Adrenal gland (tissue), 19 donors: ENCODE measurements at places on chromosomes 3 and 15.
A peak's percentile ranks its signal among the peaks of the same experiment; 100 is the strongest.

DNA sequence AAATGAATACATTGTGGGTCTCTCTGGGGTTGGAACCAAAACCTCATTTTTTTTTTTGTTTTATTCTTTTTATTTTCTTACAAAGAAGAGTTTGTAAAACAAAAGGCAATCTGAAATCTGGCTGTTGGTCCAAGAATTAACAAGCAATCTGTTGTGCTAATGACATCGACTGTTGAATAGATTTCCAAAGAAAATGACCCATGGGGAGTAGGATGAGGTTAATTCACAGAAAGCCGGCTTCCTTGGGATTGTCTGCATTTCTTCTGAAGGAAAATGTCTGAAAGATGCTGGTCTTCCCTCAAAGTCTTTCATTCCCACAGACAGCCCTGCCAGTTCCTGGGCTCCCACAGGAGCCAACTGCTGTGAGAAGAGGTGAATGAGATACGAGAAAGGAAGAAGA is 92.9 kb downstream of the LRRC3B start:
- DNase-seq: no peak

- no peak for DNase-seq
Observed at GRCh38 chr3:115960799-115961198, 337.5 kb downstream of the GAP43 start.

DNA sequence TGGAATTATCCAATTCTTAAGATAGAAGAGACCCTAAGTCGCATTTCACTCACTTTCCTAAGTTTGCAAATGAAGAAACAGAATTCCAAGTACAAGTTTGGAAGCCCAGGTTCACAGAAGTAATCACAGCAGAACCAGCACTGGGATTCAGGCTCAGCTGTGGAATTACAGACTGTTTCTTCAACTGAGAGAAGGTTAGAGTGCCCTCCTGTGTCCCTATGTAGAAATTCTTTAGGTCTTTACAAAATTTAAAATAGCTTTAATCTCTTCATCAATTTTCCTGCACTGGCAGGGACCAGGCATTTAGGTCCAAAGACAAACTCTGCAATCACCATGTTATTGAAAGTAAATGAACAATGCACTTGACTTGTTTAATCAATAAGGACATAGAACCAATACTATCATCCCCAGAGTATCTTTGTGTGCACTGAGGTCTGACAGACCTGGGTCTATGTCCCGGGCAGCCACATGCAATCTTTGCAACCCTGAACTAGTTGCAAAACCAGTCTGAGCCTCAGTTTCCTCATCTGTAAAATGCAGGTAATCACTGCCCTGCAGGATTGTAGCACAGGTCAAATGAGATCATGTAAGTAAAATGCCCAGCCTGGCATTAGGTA is 96.3 kb upstream of the ZBED2 start:
- no peak for DNase-seq

- DNase-seq: no peak
Observed at GRCh38 chr3:168068346-168068745, 27.4 kb downstream of the GOLIM4 start.

DNA sequence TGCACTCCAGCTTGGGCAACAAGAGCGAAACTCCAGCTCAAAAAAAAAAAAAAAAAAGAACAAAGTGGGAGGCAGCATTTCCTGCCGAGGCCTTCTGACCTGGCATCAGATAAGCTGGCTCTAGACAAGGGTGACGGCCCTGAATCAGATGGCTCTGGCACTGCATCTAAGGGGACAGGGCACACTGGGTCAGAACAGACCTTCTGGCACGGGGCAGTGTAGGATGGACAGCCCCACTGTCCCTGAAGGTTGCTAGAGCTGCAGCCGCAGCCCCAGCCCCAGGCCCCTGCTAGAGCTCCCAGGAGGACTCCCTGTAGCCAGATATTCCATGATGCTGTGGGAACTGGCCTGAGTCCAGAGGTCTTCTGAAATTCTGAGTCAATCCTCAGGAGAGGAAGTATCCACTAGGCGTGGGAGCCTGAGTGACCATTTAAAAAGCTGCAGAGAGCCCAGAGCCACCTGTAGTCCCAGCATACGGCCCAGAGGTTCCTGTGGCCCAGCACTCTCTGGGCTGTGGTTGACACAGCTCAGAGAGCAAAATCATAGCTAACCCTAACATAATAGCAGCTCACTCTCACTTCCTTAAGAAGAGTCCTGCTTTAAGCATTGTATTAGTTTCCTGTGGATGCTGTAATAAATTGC is 69.2 kb upstream of the MFGE8 start:
- DNase-seq: peak; percentile 82

DNA sequence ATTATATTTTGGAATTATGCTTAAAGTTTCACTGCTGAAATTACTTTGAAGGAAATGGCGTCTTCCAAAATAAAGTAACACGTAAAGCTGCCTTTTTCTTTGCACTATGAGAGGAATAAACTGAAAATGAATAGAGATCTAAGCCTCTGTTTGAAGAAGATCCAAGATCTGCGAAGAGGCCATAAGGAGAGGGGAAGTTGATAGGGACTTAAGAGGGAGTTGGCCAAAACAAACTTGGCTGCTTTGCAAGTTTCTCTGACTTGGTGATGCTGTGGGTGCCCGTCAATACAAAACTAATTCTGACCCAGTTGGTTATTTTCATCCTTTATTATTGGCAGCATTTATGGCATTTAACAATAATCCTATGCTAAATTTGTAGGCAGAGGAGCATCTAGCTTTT is 190.2 kb upstream of the GBE1 start:
- no peak for DNase-seq

GRCh38 chr3:49019941-49020329 is 1.6 kb upstream of the DALRD3 start:
- no peak for DNase-seq

DNA sequence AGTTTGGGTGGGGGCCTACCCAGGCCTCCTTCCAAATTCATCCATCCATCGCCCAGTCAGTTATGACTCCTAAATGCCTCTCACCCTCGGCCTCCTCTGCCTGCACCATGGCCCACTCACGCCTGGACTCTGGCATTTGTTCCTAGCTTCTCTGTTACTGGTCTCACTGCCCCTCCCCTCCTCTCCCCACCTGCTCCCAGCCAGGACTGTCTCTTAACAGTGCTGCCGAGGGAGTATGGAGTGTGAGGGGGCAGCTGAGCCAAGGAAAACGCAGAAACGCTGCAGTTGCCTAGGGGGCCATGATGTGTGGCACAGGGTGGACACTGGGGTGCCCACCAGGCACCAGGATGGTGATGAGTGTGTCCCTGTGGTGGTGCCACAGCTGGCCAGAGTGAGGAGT is 3.1 kb downstream of the RCCD1 start:
- DNase-seq: no peak

DNA sequence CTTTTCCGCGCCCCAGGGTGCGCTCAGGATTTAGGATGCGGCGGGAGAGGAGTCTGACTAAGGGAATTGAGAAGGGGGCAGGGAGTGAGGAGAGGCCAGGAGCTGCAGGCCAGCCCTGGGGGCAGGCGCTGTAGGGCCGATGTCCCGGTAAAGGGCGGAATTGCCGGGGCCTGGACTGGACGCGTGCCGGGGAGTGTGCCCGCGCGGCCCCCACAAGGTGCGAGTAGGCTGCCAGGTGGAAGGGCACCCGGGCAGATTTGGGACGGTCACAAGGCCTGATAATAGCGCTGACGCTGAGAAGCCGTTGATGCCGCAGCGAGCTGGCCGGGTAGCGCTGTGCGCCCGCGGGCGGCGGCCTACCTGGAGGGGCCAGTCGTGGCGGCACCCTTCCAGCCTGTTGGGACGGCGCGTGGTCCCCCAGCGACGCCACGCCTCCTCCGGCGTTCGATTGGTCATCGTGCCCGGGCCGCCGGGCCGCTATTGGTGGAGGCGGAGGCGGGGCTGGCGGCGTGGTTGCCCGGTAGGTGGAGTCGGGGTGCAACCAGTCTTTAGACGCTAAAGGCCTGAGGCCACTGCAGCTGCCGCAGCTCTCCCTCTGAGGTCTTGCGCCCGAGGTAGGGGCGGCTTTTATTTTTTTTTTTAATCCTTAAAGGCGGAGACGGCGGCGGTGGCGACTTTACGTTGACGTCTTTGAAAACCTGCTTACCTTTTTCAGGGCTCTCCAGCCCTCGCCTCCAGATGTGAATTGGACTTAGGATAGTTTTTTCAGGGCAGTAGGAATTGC is 903 bp downstream of the SLC25A38 start:
- peak; percentile 97 for DNase-seq

DNA sequence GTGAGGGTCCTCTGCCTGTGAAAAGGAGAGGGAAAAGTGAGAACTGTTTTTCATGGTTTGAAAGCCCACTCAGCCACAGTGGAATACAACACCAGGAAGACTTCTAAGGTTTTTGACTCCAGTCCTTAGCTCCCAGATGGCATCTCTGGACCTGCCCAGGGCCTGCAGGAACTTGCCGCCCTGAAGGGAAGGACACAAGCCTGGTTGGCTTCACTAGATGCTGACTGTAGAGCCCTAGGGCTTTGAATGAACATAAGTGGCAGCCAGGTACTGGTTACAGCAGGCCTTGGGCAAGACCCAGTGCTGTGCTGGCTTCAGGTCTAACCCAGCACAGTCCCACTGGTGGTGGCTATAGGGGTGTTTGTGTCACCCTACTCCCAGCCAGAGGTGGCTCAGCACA is 21.3 kb upstream of the TMEM266 start:
- DNase-seq: no peak

DNA sequence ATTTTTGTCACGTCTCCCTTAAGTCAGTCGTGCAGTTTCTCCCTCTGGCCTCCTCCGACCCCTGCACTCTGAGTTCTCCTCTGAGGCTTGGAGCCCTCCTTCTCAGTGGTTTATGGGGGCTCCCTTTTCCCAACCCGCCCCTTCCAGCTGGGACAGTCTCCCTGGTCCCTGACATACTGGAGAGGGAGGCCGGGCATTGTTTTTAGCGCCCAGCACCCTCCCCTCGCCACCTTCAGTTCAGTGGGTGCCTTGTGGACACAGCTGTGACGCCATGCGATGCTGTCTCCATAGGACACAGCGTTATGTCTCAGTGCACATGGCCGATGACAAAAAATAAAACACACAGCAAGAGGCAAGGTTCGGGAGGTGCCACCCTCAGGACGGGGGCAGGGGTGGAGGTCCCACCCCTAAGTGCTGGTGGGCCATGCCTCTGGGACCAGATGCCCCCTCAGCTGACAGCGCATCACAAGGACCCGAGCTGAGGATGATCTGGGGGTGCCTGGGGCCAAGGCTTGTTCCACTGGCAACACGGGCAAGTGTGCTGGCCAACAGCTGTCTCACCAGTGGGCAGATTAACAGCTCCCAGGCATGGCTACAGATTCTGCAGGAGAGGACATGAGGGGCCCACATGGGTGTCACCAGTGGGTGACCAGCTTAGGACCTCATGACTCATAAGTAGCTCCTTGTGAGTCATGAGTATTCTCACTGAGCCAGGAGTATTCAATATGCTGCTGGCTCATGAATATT is 81.6 kb downstream of the PLXNA1 start:
- DNase-seq: no peak

GRCh38 chr15:35293353-35294130 is 208.4 kb upstream of the NANOGP8 start:
- peak; percentile 43 for DNase-seq

DNA sequence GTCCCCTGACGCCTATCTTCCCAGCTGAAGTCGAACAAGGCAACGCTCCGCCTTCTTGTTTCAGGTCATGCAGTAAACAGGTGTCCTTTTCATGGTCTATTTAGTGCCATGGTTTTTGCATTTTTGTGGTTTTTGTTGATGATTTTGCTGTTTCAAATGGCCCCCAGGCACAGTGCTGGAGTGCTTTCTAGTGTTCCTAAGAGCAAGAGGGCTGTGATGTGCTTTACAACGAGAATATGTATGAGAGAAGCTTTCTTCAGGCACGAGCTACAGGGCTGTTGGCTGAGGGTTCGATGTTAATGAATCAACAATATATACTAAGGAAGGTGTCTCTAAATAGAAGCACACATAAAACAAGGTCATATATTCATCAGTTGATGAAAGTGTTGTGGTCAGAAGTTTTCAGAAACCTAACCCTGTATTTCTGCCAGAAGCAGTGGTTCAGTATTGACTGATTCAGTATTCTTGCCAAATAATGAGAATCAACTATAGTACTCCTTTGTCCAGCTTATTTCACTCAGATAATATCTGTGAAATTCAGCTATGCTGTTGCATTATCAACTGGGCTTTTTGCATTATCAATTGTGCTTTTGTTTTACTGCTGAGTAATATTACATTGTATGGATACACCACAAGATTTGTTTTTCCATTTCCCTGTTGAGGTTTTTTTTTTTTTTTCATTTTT is 18.5 kb downstream of the LIMD1 start:
- DNase-seq: no peak

DNA sequence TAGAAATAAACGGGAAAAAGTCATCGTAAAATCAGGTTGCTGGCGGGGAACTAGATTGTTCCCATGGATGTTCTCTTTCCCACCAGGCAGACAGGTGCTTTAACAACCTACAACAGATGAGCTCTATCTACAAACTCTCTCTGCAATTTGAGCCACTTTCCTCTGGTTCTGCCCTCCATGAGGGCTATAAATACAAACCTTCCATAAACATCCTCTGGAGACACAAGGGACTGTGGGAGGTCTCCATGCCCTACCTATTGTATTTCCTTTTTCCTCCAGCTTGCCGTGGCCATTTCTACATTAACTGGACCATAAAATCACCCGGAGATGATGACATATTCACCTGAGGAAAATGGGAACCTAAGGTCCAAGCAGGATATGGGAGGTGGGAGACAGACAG is 151.1 kb downstream of the GABRB3 start:
- no peak for DNase-seq

DNA sequence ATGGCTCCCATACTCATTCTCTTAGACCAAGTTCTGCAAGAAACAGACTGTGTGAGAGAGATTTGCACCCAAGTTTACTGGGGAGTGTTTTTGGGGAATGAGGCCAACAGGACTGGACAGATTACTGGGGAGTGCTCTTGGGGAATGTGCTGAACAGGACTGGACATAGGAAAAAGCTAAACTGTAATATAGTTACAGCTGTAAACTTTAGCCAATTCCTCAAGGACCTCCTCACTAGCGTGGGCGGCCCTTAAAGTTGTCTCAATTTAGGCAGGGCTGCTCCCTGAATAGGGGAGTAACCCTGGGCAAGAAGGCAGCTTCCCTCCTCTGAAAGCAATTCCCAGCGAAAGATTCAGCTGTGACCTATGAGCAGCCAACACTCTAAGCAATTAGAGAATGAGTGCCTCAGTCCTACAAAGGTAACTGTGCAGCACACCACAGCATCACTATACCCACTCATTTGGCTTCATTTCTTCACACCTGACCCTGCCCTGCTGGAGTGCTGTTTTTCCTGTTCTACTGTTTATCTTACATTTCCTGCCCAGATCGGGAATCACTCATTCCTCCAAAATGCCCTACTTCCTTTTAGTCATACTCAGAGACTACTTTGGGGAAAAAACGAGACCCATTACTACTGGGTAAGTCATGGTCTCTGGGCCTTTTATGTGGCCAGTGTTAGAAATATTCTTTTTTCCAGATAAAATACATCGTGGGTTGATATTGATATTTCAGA is 41.3 kb upstream of the TRIM42 start:
- DNase-seq: no peak

DNA sequence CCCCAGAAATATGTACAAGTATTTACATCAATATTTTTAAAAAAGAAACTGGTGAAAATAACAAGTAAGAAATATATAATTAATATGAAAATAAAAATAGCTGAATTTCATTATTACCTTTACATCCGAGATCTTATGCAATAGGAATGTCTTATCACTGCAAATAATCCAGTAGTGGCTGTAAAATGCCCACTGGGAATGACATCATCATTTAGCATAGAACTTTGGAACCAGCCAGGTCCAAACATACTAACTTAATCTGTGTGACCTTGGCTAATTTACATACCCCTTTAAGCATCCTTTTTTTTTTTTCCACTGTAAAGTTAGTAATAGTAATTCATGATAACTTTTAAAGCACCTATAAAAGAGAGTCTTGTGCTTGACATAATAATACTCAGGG is 611.7 kb downstream of the ZIC1 start:
- DNase-seq: no peak
